ENCODE measurements at places on chromosomes 16 and 17.

GRCh38 chr17:814371-814770 lies 32.2 kb downstream of the MRM3 start:
- no peak for DNase-seq

- no peak for DNase-seq
Observed at GRCh38 chr16:89583197-89583894, 7.8 kb downstream of the CPNE7 start.

- DNase-seq = no peak
Observed at GRCh38 chr16:31216422-31217135, at the start of gene PYDC1. Gene PYDC1, minus strand, starts transcription at chr16:31217135. Its CDS starts 107 bp downstream, at chr16:31217028.

GRCh38 chr17:49434821-49435670 lies 20.4 kb upstream of the PHB1 start:
- DNase-seq = no peak

- DNase-seq = no peak
Observed at GRCh38 chr16:83799336-83799735, 8.4 kb upstream of the HSBP1 start.

- no peak for DNase-seq
Observed at GRCh38 chr16:82203198-82203597, 33.2 kb upstream of the MPHOSPH6 start.

GRCh38 chr17:15456972-15457722 lies 10.3 kb downstream of the CDRT4 start:
- DNase-seq = no peak

DNA sequence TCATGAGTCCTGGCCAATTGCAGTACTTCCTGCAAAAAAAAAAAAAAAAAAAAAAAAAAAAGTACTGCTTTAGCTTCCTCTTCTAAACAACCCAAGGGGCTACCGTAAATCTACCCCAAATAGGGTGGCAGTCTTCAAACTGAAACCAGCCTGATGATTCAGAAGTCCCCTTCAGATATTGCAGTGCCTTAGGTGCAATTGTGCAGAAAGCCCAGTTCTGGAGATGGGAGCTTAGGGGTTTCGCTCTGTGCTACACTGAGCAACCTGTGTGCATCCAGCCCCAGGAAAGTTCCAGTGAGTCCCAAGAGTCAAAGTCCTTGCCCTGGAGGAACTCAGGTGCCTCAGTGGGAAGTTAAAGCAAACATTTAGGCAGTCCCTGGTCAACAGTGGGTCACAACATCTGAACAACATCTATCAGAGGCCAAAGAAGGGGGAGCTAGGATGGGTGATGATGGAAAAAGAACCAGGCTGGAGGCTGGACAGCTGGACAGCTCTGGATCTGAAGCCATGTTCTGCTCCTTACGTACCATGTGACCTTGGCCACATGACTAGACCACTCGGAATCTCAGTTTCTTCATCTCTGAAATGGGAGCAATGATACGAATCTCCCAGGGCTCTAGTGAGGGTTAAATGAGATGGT lies 6.7 kb upstream of the CIITA start:
- no peak for DNase-seq

GRCh38 chr16:50478773-50479149 lies 69.4 kb upstream of the NKD1 start:
- no peak for DNase-seq

GRCh38 chr17:59845595-59846393 lies 46.9 kb downstream of the TUBD1 start:
- no peak for DNase-seq

DNA sequence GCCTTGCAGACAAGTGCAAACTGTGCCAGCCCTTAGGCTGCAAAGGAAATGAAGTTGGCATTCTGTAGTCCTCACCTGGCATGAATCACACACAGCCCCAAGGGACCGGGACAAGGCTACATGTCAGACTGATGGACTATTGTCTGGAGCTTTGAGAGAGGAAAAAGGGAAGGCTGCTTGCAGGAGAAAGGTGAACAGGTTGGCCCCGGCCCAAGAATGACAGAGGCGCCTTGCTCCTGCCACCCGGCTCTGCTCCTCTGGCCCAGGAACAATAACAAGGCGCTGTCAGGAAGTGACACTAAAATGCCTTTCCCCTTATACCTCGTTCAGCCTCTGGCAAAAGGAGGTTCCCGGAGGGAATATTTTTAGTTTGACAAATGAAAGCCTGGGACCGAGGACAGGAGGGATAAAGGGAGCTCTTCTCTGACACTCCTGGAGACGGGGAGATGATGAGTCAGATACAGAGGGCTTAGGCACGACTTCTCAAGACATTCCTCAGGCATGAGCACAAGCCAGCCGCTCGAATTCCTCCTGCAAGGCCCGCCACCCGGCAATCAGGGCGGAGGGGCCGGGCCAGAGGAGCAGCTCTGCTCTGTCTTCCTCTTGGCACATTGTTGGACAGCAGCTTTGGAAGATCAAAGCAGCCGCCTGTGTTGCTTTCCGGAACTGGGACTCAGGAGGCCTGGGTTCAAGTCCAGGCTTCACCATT lies 105.8 kb downstream of the NOG start:
- no peak for DNase-seq

DNA sequence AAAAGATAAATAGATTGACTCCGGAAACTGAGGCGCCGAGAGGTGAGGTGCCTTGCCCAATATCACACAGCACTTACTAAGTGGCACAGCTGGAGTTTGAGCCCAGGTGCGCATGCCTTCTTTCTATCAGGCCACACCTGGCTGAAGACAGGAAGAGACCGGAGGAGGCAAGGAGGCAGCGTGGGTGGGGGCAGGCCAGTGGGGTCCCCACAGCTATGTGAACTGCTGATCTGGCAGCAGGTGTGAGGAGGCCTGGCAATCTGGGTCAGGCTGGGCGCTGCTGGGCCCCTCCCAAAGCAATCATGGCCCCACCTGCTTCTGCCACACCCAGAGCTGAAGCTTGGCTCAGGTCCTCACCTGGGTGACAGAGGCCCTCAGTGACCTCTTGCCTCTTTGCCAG lies 1.9 kb upstream of the GDPD3 start:
- no peak for DNase-seq

- DNase-seq = peak; percentile 57
Observed at GRCh38 chr16:58198022-58198683, at the start of gene CSNK2A2. Gene CSNK2A2, minus strand, starts transcription at chr16:58198106. Its CDS starts 370 bp downstream, at chr16:58197736.

GRCh38 chr17:75078284-75079022 lies 9.3 kb upstream of the SLC16A5 start:
- no peak for DNase-seq

DNA sequence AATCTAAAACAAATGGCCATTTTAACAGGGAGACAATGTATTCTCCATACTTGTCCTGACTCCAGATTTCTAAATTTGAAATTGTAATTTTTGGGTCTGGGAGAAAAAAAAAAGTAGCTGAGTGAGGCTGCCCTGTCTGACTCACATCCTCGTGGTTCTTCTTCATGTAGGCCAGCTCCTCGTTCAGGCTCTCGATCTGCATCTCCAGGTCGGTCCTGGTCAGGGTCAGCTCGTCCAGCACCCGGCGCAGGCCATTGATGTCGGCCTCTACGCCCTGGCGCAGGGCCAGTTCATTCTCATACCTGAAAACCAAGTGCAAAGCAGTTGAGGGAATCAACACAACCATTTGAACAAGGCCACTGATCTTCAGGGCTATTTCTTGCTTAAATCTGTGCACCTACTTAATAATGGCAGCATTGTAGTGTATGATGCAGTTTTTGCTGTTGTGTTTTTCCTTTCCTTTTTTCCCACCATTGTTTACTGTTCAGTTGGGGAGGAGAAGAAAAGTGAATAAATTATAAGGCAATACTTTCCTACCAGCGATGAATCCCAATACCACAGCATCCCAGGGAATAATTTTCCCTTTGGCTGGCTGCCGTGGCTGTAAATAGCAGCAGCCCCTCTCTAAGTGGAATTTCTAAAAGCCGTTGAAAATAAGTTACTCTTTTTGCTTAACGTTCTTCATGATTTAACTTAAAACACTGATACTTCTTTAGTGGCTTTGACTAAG lies 2.2 kb downstream of the KRT12 start:
- DNase-seq = no peak

GRCh38 chr17:59361386-59361785 lies 29.9 kb downstream of the YPEL2 start:
- no peak for DNase-seq

- DNase-seq = no peak
Observed at GRCh38 chr16:13999895-14000425, 71.2 kb upstream of the MRTFB start.

DNA sequence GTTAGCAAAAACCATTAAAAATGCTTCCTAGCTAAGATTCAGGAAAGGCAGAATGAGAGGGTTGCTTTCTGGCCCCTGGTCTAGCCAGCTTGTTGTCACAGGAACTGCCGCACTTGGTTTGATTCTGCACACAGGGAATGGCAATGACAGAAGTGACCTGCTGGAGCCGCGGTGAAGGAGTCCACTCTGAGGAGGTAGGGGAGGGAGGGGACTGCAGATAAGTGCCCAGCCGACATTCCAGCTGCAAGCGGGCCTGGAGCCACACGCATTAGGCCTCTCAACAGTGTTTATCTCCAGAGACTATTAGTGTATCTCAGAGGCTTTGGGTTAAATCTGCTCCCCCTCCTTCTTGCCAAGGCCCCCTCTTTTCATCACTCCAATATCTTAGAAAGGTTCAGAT lies 38.6 kb downstream of the CDRT15 start:
- no peak for DNase-seq

DNA sequence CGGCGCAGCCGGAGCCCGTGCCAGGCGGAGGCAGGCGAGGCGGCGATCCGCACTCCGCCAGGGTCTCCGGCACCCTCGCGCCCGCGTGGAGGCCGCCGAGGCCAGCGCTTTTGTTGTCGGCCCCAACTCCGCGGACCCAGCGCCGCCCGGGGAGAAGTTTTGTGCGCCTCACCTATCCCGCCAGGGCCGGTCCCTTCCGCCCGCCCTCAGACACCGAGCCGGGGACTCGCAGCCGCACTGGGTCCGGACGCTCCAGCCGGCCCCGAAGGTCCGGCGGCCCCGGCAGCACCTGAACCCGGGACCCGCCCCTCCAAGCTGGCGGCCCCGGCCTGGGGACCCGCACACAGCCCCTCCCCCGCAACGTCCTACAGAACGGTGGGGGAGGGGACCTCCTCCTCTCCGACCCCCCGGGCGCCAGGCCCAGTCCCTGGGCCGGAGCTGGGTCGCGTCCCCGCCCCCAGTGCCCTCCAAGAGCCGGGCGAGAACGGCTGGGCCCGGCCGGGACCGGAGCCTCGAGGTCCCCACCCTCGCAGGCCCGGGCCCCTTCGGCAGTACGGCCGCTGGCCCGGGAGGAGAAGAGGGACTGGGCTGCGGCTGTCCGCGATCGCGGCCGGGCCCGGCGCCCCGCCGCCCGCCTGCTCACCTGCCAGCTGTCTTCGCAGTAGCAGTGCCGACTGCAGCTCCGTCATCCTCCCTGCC lies 698 bp downstream of the UBE2G1 start:
- no peak for DNase-seq

- DNase-seq = no peak
Observed at GRCh38 chr16:46974352-46974751, 878 bp upstream of the DNAJA2 start.

DNA sequence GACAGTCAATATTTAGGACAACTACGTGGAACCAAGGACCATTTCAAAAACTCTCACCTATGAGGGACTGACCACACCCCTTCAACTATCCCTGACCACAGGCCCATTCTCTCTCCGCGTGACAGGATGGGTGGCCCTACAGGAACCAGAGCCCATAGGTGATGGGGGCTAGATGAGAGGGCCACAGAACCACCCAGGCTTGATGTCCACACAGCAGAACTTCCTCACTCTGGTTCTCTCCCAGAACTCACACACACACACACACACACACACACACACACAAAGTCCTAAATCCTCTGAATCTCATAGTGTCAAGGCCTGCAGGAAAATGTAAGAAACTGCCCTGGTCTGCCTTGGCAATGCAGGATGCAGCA lies 1.5 kb downstream of the ZNF319 start:
- DNase-seq = no peak

- DNase-seq = no peak
Observed at GRCh38 chr16:67284699-67285646, 5.6 kb downstream of the PLEKHG4 start.

- DNase-seq = no peak
Observed at GRCh38 chr16:49596648-49597291, 223.2 kb downstream of the C16orf78 start.

- peak; percentile 34 for DNase-seq
Observed at GRCh38 chr17:81295676-81296381, 722 bp upstream of the SLC38A10 start.

DNA sequence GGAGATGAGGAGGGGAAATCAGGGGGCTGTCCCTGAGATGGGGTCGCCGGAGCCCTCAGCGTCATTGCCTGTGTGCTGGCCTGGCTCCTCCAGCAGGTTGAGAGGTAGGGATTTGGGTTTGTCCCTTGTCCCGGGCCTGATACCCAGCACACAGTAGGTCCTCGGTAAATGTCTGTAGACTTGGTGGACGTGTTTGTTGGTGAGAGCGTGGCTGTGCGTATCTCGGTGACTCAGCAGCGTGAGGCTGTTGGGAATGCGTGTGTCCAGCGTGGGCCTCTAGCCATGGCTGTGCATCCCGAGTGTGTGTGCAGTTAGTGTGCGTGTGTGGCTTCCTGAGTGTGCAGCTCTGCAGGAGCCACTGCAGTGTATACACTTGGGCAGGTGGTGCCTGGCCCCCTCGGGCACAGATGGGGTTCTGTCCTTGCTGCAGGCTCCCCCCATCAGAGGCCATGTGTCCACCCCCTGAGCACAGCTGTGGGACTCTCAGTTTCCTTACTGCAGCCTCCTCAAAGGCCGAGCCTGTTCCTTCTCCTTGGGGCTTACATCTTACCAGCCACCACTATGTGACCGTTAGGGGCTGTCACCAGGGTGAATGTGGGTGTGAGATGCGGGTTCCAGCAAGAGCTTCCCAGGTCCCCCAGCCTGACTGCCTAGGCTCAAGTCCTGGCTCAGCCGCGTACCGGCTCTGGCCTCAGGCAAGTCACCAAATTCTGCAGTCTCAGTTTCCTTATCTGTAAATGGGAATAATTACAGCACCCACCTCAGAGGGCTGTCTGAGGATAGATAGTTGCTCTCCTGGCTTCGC lies 5.7 kb downstream of the NECAB2 start:
- DNase-seq = no peak

DNA sequence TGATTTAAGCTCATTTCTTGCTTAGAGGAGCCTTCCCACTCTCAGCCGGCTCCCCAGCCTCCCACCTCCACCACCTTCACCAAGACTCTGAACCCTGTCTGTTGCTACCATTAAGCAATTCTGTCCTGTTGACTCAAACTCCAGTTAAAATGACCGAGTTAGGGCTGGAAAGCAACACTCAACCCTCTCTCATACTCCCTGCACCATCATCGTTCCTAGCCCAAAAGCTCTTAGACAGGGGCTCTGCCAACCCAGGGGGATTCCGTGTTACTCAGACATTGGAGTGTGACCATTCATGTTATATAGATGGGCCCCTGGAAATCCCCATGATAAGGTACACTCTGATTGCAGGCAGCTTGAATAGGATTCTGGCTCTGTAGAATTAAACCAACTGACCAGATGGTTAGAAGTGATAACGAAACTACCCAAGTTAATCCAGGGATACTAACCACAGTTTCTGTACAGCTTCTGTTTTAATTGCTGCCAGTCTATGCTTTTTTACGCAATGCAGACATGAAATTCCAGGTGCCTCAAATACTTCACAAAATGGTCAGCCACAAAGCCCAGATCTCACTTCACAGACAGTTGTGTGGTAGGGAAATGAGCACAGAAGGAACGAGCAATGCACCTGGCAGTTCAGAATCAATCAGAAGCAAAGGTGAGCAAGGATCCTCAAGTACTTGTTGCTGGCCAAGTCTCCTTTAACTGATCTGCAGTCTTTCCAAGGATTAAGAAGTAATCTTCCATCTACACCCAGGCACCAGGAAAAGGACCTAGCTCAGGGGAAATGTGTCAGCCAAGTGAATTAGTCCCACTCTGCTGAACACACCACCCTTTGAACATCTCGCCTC lies 2.1 kb downstream of the SSTR2 start:
- DNase-seq = no peak
